Activated B cell treated with CpG ODN at 0.5 μM for 24 hours (primary cell): ENCODE measurements at places on chromosomes 16 and 17. TPM values are rescaled to one million over a fixed set of nuclear protein-coding genes. Genes with fewer than 3 reads are reported as not detected.

DNA sequence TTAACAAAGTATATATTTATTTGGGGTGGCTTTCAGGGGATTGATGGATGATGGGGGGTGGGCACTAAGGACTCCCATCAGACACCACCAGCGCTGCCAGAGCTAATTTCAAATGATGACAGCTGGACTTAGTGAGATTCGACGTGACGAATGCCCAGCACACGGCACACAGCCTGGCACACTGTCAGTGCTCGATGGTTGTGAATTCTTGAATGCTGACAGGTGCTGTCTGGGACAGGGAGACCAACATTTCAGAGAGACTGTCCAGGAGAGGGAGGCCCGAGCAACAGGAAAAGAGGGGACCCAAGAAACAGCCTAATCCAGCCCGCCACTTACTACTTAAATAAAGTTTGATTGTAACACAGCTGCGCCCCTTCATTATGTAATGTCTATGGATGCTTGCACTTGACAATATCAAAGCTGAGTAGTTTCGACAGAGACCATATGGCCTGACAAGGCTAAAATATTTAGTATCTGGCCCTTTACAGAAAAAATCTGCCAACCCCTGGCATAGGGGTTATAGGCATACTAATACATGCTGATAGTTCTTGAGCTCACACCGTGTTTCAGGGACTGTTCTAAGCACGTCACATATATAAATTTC is 6.2 kb upstream of the MPRIP start:
- no peak for DNase-seq

MLKL gene
- total RNA-seq: 6.5 and 6.8 TPM in 2 replicates

DNA sequence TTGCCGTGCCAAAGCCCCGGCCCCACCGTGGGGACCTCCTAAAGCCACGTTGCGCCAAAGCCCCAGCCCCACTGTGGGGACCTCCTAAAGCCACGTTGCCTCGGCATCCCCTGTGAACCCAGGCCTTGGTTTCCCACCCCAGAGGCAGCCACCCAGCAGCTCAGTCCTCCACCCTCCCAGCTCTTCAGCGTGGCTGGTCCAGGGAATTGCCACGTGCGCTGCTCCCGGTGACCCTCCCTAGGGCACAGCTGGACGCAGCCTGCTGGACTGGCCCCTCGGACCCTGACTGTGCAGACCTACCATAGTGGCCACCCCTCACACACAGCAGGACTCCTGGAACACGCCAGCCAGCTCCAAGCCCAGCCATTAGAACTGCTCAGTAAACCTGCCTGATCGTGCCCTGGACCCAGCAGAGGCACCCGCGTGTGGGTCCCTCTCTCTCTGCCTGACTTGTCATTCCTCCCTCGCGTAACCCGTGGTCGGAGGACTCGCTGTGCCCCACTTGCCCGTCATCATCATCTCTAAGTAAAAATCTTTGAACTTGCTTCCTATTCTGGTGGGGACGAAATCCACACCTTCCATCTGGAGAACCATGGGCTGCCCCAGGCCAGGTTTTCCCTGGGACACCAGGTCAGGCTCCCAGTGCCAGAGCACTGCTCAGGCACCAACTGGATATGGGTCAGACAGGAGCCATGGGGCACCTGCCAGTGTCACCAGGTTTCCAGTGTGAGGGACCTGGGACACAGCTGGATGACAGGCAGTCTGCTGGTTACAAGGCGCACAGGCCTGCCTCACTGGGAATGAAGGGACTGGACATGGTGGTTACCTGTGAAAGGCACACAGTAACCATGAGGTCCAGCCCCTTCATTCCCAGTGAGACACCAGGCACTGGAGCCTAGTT is 5.6 kb downstream of the CIAO3 start:
- no peak for DNase-seq

TERB1 gene
- total RNA-seq: 0.27 TPM in 1 of 2 replicates, not detected in the other

KRT23 gene
- not detected in 2 replicates for total RNA-seq

DNA sequence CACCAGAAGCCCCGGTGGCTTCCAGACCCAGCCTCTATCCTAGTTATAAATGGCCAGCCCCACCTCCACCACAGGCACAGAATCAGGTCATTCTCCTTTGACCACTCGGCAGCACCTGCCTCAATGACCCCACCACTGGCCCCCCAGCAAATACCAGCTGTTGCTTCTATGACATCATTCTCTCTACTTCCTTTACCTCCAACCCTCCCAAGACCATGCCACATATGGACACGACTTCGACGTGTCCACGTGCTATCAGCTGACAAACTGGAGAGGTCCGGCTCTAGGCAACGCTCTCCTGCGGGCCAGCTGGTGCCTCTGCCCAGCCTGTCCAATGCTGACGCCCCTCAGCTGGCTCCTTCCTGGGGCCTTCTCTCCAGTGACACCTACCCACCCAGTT is 5.9 kb downstream of the ALYREF start:
- no peak for DNase-seq
